ENCODE measurements at places on chromosomes 12 and 14.

GRCh38 chr12:118560733-118561132, 184.4 kb downstream of the SUDS3 start:
- DNase-seq, result no peak

DNA sequence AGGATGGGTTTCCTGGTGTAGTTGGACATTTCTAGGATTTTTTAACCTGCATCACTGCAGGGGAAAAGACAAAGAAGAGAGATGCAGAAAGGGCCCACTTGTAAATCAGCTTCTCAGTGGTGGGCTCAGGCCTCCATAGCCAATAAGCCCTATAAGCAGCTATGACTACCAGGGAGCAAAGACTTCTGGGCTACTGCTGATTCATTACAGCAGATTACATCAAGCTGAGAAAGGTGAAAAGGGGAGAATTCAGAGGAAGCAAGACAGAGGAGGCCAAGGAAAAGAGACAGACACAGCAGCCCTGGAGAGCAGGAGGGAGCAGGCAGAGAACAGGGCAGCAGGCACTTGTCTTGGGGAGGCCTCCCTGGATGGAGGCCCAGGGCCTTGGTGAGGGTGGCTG, 95.2 kb downstream of the KCNA5 start:
- DNase-seq, result no peak

DNA sequence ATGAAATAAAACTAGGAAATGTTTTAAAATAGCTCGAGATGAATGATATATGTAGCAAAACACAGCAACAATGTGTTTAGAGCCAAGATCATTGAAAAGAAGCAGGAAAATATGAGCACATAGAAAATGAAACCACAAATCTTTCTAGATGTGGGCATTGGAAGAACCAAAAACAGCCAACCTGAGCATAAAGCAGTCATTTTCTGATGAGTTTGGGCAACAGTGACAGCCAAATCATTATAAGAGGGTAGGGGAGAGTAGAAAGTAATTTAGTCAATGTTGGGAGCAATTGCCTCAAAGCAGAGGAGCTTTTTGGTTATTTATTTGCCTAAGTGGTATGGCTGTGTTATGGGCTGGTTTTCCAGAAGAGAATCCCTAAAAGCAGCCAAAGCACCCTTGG, 8.8 kb upstream of the BICDL1 start:
- DNase-seq, result no peak

GRCh38 chr12:52496590-52497071, 3.6 kb upstream of the KRT6A start:
- no peak for DNase-seq

DNA sequence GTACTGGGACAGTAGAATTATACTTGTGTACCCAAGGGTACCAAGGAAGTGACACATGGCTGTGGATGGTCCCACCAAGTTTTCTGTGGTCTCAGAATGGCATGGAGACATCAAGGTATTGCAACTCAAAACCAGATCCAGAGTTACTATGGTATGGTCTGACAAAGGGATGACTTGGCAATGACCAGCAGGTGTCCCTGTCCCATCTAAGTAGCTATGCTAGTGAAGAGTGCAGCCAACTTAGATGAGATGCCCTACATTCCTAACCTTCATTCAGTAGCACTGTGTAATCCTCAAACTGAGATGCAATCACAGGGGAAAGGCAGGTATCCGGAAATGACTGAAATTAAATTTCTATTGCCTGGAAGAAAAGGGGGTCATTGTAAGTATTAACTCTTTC, 188.7 kb upstream of the TMEM260 start:
- DNase-seq, result no peak

- DNase-seq, result no peak
Measured at GRCh38 chr12:23895792-23896218, 53.7 kb downstream of the SOX5 start.

- DNase-seq, result no peak
Measured at GRCh38 chr12:112419297-112420133, 768 bp downstream of the PTPN11 start.

DNA sequence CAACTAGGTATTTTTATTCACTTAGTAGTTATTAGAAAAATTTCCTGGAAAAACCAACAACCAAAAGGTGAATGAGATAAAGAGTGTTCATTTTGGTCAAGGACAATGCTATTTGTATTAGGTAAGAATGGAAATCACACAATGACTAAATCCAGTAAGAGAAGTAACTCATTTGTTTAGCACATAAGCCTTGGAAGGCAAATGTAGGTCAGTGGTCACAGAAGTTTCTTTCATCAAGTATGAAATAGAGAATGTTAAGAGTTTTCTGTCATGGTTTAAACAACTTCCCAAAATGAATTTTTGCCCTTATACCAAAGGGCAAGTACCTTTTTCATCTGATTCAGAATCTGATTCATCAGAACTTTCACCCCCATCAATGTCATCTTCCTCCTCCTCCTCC, 101.7 kb downstream of the KIF21A start:
- no peak for DNase-seq

- DNase-seq, result peak; percentile 25
Measured at GRCh38 chr12:80186727-80187217, 87.4 kb downstream of the OTOGL start.

DNA sequence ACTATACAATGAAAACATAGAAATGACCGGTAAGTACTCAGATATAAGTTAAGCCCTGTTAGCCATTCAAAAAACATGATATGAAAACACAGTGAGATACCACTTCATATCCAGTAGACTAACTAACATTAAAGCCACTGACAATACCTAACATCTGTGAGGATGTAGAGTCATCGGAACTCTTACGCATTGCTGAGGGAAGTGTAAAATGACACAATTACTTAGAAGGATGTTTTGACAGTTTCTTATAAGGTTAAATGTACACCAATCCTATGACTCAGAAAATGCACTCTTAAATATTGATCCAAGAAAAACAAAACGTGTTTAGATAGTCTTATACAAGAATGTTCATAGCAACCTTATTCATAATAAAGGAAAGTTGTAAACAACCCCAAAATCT, 782.9 kb downstream of the BCL11B start:
- no peak for DNase-seq

DNA sequence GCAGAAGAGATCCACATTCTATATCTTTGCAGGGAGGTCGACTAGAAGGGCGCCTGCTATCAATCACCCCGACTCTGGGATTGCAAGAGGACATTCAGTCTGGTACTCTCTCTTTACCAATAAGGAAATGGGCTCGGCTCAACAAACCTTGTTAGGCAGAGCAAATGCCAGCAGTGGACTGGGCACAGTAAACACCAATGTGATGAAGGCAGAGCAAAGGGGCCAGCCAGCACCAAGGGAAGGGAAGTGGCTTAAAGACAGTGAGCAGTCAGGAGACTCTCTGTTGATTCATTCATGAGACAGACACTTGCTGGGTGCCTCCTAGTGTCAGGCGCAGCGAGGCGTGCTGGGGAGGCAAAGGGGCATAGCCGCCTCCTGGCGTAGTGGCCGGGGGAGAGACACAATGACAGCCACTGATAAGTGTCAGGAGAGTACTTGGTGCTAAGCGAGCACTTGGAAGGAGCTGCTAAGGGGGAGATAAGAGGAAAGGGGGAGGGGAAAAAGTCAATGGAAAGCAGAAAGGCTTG, 34.1 kb downstream of the TMCC3 start:
- DNase-seq, result no peak

GRCh38 chr14:57962325-57963035, 96.6 kb upstream of the SLC35F4 start:
- no peak for DNase-seq

GRCh38 chr12:27261866-27262265, 17.8 kb downstream of the STK38L start:
- DNase-seq, result no peak

DNA sequence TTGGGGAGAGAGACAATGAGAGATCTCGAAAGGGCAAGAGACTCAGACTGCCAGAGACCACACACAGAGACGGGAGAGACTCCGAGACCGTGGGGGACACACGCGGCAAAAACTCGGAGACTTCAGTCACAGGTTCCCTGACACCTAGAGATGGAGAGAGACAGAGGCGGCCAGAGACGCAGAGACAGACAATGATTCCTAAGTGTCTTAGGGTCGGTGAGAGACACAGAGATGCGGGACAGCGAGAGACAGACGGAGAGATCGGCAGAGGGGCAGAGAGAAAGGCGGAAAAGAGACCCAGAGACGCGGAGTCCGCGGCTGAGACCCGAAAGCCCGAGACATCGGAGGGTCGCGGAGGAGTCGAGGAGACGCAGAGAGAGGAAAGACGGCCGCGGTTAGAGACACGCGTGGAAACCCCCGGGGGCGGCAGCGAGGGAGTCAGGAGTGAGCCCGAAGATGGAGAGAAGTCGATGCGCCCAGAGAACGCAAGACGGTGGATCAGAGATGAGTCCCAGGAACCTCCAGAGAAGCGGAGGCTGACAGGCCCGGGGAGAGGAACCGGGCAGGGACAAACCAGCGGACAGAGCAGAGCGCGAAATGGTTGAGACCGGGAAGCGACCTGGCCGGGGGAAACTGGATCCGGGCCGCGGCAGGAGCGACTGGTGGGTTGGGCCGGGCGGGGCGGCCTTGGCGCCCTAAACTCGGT, 7.8 kb downstream of the LHX5 start:
- DNase-seq, result no peak

- DNase-seq, result no peak
Measured at GRCh38 chr12:98606359-98606988, 13.0 kb downstream of the SLC25A3 start.

DNA sequence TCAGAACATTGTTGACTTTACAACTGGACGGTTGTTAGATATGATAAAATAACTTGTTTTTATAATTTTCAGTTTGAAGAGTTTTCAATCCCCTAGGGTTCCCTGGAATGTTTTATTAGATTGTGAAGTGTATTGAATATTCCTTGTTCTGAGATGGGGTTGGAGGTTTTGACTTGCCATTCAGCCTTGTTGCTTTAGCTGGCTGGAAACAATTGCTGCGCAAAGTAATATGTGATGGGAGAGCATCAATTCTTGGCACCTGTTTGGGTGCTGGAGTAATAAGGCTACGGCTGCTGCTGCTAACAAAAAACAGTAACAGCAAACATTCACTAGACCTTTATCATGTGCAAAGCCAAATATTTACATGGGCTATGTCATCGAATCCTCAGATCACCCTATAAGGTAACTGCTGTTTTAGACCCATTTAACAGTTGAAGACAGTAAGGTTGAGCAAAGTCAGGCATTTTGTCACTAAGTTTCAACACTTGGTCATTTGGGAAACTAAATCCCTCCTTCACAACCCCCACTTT, 241.0 kb upstream of the TBX3 start:
- no peak for DNase-seq

- DNase-seq, result peak; percentile 49
Measured at GRCh38 chr12:51265024-51265423, 5.2 kb downstream of the SMAGP start.

- DNase-seq, result no peak
Measured at GRCh38 chr12:104177663-104178501, 37.7 kb upstream of the TXNRD1 start.

GRCh38 chr12:47636908-47637780, 68.7 kb downstream of the RPAP3 start:
- no peak for DNase-seq

GRCh38 chr14:69595336-69595735, 16.1 kb upstream of the SUSD6 start:
- DNase-seq, result no peak

DNA sequence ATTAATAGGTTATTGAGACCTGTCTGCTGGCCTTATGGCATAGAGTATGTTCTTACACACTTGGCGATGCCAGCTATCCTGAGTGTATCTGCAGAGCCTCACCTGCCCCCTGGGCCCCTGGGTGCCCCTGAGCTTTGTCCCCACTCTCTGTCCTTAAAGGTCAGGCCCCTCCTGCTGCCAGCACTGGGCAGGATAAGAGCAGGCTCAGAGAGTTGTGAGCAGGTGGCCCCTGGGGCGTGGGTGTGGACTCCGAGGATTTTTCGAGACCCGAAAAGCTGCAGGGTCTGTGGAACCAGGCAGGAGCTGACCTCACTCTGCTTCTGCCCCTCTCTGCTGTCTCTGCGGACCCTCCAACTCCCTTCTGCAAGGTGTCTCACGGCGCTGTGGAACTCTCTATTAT, 8.2 kb downstream of the HIP1R start:
- no peak for DNase-seq

DNA sequence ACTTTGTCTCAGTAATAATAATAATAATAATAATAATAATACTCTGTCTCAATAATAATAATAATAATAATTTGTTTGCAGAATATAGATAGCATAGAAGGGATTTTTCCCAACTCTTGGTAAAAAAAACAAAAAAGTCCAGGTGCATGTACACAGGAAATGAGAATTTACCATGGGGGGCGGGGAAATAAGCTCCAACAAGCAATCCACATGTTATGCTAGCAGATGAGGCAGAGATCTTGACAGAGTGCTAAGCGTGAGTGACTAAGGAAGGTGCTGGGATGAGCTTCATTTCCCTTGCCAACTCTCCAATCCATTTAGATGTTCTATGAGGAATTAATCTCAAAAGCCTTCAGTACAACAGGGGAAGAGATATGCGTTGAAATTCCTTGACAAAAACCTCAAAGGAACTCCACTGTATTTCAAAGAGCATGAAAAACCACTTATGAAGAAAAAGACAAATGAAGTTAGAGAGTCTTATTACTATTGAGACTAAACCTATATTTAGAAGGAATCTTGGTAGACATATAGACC, 44.9 kb upstream of the GTF2A1 start:
- no peak for DNase-seq

- no peak for DNase-seq
Measured at GRCh38 chr14:103247169-103247606, 86.8 kb upstream of the EIF5 start.

- DNase-seq, result peak; percentile 73
Measured at GRCh38 chr12:57069523-57069922, 9.1 kb downstream of the NEMP1 start.

- DNase-seq, result no peak
Measured at GRCh38 chr12:58668871-58669270, 251.4 kb downstream of the LRIG3 start.

- no peak for DNase-seq
Measured at GRCh38 chr12:32964981-32965585, 68.5 kb upstream of the PKP2 start.

- peak; percentile 16 for DNase-seq
Measured at GRCh38 chr14:91138511-91139359, 24.9 kb downstream of the DGLUCY start.

GRCh38 chr14:85131226-85131922, 398.6 kb upstream of the FLRT2 start:
- DNase-seq, result no peak

GRCh38 chr12:52555577-52555976, 2.6 kb upstream of the KRT71 start:
- DNase-seq, result no peak

GRCh38 chr14:93963692-93964091, 12.7 kb downstream of the ASB2 start:
- DNase-seq, result no peak

- DNase-seq, result no peak
Measured at GRCh38 chr14:95260537-95261361, 59.0 kb downstream of the CLMN start.

DNA sequence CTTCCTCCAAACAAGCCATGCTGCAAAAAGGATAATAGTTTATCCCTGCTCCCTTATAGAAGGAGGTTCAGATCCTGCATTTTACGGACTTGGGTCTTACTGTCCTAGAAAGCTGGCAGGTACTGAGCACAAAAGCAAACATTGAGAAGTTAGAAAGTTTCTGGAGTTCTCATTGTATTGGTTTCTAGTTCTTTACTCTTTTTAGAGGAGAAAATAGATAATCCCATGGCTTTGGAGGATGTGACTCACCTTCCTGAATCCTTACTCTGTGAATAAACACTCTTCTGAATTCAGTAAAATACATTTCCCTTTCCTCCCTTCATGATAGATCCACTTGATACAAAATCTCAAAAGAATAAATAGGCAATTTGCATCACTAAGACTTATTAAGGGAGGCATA, 188.9 kb downstream of the NPAS3 start:
- no peak for DNase-seq

All from central memory CD4-positive, alpha-beta T cell (primary cell).